ENCODE measurements at places on chromosomes 4 and X.

GRCh38 chr4:83022724-83023450, 12.1 kb upstream of the COPS4 start:
- DNase-seq: no peak

- DNase-seq: no peak
These were observed 342.9 kb upstream of the ADGRL3 start for GRCh38 chr4:60857130-60857753.

- no peak for DNase-seq
These were observed 28.9 kb downstream of the LNX1 start for GRCh38 chr4:53562409-53562808.

GRCh38 chr4:158484173-158484885, 37.4 kb upstream of the RXFP1 start:
- DNase-seq: no peak

DNA sequence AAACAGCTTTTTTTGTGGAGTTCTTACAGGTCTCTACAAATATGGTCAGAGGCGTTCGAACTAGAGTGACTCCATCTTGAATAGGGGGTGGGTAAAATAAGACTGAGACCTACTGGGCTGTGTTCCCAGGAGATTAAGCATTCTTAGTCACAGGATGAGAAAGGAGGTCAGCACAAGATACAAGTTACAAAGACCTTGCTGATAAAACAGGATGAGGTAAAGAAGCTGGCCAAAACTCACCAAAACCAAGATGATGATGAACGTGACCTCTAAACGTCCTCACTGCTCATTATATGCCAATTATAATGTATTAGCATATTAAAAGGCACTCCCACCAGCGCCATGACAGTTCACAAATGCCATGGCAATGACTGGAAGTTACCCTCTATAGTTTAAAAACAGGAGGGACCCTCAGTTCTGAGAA, 42.8 kb upstream of the SPP1 start:
- no peak for DNase-seq

- no peak for DNase-seq
These were observed 1.1 kb upstream of the TMEM164 start for GRCh38 chrX:110001740-110002299.

- DNase-seq: no peak
These were observed 53.9 kb upstream of the MMAA start for GRCh38 chr4:145565328-145565727.

- no peak for DNase-seq
These were observed 50.0 kb downstream of the AMMECR1 start for GRCh38 chrX:110267874-110268273.

- DNase-seq: no peak
These were observed 526.6 kb upstream of the SLIT2 start for GRCh38 chr4:19725130-19725529.

- no peak for DNase-seq
These were observed 66.4 kb downstream of the HPRT1 start for GRCh38 chrX:134526399-134526798.

DNA sequence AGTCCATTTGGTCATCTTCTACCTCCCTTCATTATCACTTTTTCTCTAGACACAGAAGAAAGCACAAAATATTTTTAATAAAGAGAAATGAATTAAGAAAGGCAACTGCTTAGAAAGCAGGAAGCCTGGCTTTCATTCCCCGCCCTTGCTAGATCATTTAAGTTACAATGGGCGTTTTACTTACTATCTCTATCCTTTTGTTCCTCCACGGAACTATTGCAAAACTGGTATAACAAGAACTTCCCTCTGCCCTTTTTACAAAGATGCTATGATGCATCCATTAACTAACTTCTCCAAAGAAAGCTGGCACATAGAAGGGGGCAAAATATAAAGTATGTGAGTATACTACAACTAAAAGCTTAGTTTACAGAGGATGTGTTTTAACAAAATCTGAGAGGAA, 434.5 kb upstream of the FTHL17 start:
- no peak for DNase-seq

- DNase-seq: no peak
These were observed 5.7 kb upstream of the RHOH start for GRCh38 chr4:40190880-40191815.

GRCh38 chr4:159077702-159078495, 25.0 kb upstream of the RAPGEF2 start:
- DNase-seq: no peak

DNA sequence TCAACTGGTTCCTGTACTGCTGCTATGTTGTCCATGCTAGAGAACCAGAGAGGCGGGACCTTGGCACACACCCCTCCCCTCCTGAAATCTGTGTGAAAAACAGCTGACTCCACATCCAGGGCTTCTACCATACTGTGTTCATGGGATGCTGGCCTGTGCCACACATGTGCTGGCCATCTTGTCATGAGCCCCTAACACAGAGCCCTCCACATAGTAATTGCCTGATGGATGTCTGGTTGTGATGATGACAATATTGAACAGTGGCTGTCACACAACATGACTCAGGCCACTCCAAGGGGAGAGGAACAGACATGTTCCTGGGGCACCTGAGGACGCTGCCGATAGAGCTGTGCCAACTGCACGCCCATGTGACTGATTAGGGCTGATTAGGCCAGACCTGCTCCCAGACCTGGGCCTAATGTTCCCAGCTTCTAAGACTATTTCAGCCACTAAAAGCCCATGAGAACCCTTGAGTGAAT, 13.1 kb downstream of the SLC25A5 start:
- no peak for DNase-seq

- no peak for DNase-seq
These were observed 325.1 kb upstream of the IGFBP7 start for GRCh38 chr4:57435300-57435699.

GRCh38 chr4:178577933-178578332, 1135.7 kb upstream of the AGA start:
- no peak for DNase-seq

- no peak for DNase-seq
These were observed 45.2 kb downstream of the ANXA5 start for GRCh38 chr4:121651597-121651996.

DNA sequence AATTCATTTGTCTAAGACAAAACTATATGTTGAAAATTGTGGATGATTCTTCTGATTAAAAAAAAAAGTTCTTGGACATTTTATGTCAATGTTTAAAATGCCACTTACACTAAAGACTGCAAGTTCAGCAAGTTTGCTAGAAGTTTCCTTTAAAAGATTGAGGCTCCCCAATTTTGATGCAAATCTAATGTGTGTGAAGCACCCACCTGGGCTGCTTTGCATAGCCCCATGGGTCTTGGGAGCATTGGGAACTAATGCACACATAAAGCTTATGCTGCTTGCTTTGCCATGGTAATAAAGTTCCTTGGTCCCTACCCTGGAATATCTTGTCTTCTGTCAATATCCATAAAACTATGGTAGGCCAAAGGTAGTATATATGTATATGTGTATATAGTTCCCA, 725.9 kb upstream of the GRID2 start:
- no peak for DNase-seq

GRCh38 chr4:99435154-99435553, at the start of gene ADH7:
TSS of gene ADH7 (minus strand) at chr4:99435342. CDS start at chr4:99435233, 109 bp downstream.
- no peak for DNase-seq

DNA sequence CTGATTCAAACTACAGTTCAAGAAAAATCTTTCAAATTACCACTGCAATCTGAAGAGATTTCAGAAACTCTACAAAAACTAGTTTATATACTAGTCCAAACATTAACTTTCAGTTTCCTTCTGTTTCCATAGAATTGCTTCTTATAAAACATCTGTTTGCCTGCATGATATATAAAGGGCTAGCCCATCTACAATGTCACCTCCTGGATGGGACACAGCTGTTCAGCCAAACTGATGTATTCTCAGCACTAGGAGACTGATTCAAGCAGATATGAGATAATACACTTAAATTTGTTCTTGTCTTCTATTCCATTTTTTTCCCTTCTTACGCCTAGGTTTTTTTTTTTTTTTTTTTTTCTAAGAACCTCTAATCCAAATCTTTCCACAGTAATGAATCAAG, 1569.7 kb upstream of the IGFBP7 start:
- no peak for DNase-seq

- no peak for DNase-seq
These were observed 27.2 kb downstream of the ELF4 start for GRCh38 chrX:130083107-130083490.

DNA sequence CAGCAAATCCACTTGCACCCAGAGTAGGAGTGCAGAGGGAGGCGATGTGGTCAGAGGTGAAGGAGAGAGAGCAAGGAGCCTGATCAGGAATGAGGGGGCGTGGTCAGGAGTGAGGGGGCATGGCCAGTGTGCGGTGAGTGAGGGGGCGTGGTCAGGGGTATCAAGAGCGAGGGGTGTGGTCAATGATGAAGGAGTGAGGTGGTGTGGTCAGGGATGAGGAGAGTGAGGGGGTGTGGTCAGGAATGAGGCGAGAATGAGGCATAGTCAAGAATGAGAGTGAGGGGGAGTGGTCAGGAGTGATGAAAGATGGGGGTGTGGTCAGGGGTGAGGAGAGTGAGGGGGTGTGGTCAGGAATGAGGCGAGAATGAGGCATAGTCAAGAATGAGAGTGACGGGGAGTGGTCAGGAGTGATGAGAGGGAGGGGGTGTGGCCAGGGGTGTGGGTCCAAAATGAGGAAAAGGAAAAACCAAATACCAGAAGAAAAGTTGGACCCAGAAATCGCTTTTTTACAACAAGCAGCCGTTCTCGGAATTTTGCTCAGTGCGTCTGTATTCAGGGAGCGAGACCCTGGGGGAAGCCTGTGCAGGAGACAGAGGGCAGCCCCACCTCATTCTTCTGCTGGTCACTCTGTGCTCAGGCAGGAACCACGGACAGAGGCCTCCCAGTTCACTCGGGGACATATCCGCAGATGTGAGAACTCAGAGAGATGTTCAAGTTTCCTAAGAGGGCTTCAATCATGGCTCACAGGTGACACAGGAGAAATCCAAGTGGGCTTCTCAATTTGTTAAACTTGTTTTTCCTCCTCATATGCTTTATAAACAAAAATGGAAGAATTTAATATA, 47.5 kb downstream of the MAGEA1 start:
- peak; percentile 30 for DNase-seq

- no peak for DNase-seq
These were observed 17.4 kb upstream of the ARHGAP36 start for GRCh38 chrX:131040781-131041180.

DNA sequence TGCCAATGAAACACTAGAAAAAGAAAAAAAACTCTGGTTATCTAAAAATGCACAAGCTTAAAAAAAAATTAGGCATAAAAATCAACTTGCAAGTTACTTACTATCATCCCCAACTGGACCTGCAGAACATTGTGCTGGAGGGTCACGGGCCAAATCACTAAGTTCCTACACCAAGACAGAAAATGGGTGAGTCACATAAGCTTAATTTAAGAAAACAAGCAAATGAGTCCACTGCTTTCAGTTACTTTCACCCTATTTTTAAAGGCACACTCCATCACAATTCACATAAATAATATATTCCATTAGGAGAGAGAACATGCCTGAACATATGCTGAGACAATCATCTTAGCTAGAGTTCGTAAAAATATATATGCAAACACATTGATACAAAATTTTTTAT, 17.7 kb downstream of the UBE2D3 start:
- no peak for DNase-seq

- peak; percentile 51 for DNase-seq
These were observed 3.1 kb downstream of the PDGFC start for GRCh38 chr4:156968479-156968984.

GRCh38 chrX:10358958-10359357, 202.2 kb downstream of the CLCN4 start:
- DNase-seq: no peak

DNA sequence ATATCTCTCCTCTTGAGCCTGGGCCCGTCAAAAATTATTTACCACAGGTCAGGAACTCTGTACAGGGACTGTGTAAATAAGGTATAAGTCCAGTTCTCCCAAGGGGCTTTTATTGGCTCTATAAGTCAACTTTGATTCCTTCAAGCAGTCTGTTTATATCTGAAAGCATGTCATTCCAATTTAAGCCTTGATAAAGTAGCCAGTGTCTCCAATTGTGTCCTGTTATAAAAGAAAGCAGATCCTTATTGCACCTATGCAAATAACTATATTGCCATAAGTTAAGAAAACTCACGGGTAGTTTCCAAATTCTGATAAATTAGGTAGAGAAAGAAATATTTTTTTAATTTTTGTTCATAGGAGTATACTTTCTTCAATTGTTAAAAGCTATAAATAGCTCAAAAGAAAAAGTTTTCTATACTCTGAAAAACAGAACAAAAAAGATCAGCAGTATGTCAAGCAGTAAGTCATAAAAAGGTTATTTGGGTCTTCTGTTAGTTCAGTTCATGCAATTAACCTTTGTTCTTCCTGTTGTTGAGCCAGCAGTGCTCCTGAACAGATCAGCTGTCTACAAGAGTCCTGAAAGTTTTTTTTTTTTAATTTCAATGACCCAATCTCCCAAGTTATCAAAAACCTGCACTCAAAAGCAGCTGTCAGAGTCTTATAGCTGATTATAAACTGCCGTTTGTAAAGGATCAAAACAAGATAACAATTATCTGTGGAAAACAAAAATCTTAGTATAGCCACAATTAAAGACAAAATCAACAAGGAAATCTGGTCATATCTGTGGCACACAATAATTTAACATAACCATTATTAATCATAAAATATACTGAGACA, 178.4 kb upstream of the GALNT7 start:
- DNase-seq: no peak

DNA sequence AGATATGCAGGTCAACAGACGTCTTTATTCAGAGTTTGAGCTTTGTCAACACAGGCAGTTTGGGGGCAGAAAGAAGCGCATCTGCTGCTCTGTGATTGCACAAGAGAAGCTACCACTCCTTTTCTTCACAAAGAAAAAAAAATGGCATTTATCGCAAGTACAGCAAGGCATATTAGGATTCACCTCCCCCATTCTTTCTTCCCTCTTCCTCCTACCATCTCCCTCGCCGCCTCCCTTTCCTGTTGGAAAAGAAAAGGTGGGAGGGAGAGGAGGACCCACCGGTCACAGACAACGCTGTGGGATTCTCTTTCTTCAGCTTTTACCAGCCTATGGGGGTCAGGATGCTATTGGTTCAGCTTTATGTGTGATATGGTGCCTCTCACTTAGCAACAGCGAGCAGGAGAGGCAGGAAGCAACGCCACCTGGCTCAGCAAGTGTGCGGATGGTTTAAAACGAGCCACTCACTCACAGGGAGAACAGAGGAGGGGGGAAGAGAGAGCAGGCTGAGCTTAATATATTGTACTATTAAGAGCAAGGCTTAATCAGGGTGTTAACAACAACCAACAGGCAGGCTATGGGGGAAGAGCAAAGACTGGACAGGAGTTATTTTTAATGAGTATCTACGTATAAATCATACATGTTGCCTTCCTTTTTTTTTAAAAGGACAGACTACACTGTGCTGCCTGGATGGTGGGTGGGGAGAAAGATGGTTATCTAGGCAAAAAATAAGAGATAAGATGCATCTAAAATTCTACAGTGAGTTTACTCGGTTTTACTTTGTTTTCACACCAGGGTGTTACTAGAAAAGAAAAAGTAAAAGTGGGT, 104.7 kb downstream of the MAML3 start:
- peak; percentile 53 for DNase-seq

- DNase-seq: peak; percentile 34
These were observed 16.2 kb upstream of the ZCCHC12 start for GRCh38 chrX:118807151-118808017.

- no peak for DNase-seq
These were observed at the start of gene HELT for GRCh38 chr4:185017964-185018772. TSS of gene HELT (plus strand) at chr4:185018490. CDS start at chr4:185018929, 439 bp downstream.

- no peak for DNase-seq
These were observed 183.2 kb upstream of the PUDP start for GRCh38 chrX:7330971-7331746.

- DNase-seq: no peak
These were observed 16.1 kb downstream of the CPEB2 start for GRCh38 chr4:15018361-15018760.

GRCh38 chr4:106258145-106259045, 57.6 kb downstream of the TBCK start:
- no peak for DNase-seq

Data from stimulated activated CD8-positive, alpha-beta memory T cell treated with anti-CD3 and anti-CD28 coated beads, Interleukin-4, amount 100 ng/mL, for 48 hours (primary cell).